ENCODE measurements at places on chromosomes 3 and 15.

GRCh38 chr3:27907929-27908328 is 185.8 kb upstream of the EOMES start:
- no peak for DNase-seq

DNA sequence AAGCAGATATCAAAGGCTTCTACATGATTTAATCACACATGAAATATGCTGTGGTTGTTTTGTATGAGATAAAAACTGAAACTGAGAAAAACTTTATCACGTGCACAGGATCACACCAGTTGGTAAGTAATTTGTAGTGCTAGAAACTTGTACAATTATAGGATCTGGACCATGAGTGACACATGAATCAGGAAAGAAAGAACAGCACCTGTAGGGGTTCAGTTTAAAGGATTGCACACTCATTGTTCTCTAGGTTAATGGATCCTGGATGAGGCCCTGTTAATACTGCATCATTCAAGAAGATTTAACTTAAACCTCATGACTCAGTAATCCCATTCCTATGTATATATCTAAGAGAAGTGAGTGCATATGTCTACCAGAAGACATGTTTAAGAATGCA is 87.9 kb downstream of the STT3B start:
- no peak for DNase-seq

DNA sequence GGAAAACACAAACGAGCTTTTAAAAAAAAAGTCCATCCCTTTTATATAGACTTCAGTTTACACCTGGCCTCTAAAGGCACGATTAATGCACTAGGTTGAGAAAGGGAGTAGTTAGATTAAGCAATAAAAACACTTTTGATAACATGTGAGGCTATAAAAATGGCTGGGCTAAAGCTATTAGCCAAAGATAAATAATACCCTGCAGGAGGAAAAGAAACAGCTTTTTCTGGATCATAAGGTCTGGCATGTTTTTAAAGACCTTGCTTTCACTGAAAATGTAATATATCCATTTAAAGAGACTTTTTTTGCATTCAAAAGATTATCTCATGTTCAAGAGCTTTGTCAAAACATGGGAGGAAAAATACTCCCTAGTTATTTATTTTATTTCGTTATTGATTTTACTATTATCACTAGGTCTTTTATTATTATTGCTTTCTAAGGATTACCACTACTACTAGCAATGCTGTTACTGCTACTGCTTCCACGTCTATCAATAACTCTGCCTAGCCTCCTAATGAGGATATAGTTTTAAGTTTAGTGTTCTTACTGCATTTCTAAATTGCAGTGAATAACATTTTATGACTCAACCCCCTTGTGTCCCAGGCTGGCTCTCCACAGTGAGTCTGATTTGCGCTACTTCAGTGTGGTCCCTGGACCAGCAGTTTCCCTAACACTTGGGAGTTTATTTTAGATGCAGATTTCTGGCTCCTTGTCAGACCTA is 93.4 kb downstream of the THRB start:
- no peak for DNase-seq

DNA sequence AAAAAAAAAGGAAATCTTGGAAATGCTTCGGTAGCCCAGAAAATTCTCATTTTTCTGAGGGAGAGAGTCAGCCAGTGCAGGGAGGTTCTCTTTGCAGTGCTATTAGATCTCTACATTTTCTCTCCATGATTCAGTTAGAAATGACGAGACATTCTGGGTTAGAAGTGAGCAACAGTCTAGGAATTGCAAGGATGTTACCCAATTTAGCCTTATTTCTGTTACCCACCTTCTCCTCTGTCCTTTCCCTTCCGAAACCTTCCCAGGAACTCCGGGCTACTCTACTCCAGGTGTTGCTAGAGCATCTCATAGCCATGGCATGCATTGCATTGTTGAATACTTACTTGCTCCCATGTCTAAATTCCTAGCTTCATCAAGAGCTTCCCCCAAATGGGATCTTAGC is 106.8 kb downstream of the EDEM1 start:
- DNase-seq, result no peak

GRCh38 chr15:71440489-71441110 is 325.3 kb downstream of the THSD4 start:
- DNase-seq, result no peak

GRCh38 chr15:99508852-99509251 is 56.9 kb upstream of the MEF2A start:
- DNase-seq, result no peak

- no peak for DNase-seq
Observed at GRCh38 chr15:37086521-37086920, 13.8 kb downstream of the MEIS2 start.

GRCh38 chr3:48202632-48203031 is 14.4 kb upstream of the CDC25A start:
- no peak for DNase-seq

DNA sequence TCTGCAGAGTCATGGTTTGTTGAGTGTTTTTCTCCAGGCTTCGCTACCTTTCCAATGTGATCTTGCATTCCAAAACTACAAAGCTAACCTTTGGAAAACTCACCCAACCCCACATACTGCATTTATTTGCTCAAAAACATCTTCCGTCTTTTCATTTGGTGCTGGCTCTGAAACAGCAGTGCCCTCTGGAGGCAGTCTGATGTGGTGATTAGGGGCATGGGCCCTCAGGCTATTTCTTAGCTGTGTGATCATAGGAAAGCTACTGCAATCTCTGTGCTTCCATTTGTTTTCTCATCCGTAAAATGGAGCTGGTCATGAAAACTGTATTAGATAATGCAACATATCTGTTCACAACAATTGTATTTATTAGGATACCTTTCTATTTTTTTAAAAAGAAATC is 47.0 kb downstream of the MTHFS start:
- no peak for DNase-seq

DNA sequence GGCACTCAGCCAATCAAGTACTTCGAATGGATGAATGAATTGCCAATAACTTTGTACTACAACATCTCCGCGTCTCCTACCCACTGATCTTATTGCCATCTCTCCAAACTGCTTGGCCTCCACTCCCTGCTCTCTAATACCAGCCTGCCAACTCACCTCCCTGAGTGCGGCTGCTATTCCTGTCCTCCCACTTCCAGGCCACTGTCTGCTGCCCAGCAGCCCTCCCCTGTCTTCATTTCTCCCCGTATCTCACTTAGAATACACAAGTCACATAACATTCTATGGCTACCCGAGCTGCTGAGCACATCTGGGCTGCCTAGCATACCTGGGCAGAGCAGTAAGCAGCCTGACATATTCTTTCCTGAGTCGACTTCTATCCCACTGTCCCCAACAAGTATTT is 149.9 kb upstream of the LRTM1 start:
- no peak for DNase-seq

DNA sequence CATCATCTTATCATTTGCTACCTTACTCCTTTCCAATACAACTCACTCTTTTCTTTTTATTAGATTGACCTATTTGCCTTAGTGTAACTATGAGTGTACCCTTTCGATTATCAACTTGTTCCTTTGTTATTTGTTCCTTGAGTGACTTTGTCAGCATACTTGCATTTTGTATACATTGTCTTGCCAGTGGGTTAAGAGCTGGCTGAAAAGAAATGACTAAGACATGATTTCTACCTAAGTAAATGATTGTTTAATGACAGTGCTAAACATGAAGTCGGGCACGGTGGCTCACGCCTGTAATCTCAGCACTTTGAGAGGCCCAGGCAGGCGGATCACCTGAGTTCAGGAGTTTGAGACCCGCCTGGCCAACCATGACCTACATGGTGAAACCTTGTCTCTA is 1042.3 kb downstream of the TBL1XR1 start:
- no peak for DNase-seq

GRCh38 chr3:170007031-170007663 is 30.6 kb upstream of the GPR160 start:
- DNase-seq, result no peak

- no peak for DNase-seq
Observed at GRCh38 chr3:17967953-17968607, 225.6 kb upstream of the TBC1D5 start.

- DNase-seq, result no peak
Observed at GRCh38 chr3:4552811-4553210, 59.7 kb downstream of the ITPR1 start.

DNA sequence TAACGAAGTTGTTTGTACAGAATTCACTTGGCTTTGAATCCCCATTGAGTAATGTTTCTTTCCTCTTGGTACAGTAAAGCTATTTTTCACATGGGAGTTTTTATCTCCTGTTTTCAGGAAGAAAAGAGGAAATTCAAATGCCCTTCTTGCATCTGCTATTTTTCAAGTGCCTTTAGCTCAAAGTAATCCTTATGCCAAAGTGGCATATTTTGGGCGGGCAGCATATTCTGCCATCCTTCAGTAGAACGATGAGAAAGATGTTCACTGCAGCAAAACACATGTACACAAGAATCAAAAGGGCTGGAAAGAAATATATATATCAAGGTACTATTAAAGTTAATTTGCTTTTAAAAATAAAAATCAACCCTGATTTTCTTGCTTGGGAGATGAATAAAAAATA is 5.3 kb upstream of the NSMCE3 start:
- DNase-seq, result no peak

GRCh38 chr3:24460974-24461373 is 33.7 kb downstream of the THRB start:
- no peak for DNase-seq

DNA sequence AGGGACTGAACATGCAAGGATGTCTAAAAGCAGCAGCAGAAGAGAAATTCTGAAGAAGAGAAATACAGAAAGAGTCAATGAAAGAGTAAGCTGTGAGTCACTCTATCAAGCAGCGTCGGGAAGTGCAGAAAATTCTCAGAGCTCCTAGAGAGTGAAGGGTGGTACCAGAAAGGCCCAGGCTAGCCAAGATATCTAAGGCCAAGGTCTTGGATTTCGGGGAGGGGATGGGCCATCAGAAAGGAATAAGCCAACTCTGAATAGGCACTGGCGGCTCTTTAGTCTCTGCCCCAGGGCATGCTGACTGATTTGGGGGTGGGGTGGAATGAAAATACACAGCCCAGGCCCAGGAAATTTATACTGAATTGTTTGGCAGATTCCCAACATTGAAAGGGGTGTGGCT is 70.8 kb downstream of the GPR156 start:
- no peak for DNase-seq

DNA sequence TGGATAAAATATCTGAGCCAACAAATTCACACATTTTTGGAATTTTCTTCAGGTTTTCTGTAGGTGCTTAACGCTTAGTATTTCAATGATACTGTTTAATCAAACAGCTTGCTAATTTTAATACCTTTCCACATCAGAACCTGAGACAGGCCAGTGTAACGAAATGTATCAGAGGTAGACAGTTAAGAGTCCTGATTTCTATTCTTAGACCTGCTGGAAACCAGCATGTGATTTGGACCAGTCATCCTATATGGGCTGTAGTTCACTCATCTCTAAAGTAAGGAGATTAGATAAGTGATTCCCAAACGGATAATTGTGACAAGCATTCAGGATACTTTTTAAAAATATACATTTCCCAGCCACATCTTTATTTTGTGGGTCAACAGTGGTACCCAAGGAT is 18.4 kb downstream of the ARL6IP5 start:
- no peak for DNase-seq

DNA sequence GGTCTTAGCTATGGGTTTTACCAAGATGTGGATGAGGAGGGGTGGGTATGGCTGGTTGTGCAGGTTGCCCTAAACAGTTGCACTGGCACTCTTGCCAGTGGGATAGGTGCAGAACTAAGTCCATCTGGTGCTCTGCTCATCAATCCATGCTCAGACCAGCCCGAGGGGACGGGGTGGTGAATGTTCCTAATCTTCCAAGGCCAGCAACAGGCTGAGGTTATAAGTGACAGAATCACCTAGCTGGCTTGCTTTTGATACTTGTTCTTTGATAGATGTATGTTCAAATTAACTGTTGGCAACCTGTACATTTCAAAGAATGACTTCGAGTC is 53.5 kb upstream of the CCR2 start:
- no peak for DNase-seq

- DNase-seq, result no peak
Observed at GRCh38 chr3:48245136-48245535, 4.2 kb downstream of the ZNF589 start.

GRCh38 chr15:47095833-47096232 is 621.5 kb upstream of the SEMA6D start:
- no peak for DNase-seq

DNA sequence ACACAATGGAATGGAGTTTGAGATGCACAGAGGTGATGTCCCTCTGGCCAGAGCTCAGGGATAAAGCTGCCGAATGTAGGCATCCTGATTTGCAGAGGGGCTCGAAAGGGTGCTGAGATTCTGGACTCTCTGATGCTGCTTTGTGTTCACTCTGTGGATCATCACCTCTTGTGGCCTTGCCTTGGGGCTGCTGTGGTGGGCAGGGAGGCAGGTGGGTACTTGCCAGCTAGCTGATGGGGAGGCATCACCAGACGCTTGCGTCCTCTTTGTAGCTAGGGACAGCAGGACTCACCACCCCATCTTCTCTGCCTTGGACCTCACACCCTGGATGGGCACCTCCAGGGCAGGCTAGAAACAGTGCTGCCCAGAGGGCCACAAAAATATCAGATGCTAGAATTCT is 14.6 kb upstream of the RASGRF1 start:
- DNase-seq, result no peak

- DNase-seq, result no peak
Observed at GRCh38 chr15:81111018-81111417, 23.1 kb upstream of the CFAP161 start.

- no peak for DNase-seq
Observed at GRCh38 chr3:59937201-59937600, 887.4 kb upstream of the CFAP20DC start.

DNA sequence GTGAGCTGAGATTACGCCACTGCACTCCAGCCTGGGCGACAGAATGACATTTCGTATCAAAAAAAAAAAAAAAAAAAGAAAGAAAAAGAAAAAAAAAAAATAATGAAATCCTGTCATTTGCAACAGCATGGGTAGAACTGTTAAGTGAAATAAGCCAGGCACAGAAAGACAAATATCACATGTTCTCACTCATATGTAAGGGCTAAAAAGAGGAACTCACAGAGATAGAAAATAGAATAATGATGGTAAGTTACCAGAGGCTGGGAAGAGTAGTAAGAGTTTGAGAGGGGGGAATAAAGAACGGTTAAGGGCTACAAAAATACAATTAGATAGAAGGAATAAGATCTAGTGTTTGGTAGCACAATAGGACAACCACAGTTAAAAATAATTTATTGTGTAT is 19.7 kb downstream of the DENND6A start:
- DNase-seq, result no peak

DNA sequence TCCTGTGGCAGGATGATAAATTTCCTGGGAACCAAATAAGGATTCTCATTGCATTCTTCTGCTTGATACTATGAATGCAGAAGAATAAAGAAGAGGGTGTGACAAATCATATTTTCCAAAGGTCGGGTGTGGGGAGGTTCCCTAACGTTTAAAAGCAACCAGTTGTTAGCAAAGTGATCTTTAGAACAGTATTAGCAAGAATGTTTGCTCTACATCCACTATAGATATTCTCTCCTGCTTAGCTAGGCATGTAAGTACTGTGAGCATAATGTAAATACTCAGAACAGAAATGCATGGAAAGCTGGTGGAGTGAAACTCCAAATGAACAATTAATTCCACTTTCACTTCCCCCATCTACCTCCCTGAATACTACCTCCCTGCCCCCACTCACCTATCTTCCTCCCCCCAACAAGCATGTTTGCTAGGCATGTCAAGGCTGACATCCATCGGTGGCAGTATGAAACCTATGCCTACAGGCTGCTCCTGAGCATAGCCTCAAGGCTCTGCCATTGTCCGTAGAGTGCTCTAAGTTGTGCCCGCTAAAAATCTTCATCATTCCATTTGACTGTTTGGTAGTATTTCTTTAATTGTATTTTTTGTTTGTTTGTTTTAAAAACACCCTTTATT is 329.7 kb downstream of the TIGIT start:
- no peak for DNase-seq

Measured in activated naive CD4-positive, alpha-beta T cell (primary cell).